ENCODE measurements at places on chromosomes 11 and 22.

DNA sequence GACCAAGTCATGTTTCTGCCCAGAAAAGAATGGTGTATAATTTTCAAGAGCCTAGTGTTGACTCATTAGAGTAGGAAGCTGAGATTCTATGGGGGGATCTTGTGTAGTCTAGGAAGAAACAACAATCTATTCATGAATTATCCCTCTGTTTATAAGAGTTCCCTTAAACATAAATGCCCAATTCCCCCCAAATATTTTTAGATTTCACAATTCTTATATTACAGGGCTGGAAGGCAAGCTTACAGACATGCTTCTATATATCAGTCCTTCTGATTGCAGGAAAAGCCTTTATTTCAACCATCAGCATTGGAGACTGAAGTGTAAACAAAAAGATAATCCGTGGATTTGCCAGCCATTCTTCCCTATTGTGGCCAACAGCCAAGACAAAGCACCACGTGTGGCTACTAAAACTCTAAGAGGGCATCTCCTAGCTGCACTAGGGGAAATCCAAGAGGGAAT, 71.4 kb downstream of the NAT10 start:
- no peak for DNase-seq

DNA sequence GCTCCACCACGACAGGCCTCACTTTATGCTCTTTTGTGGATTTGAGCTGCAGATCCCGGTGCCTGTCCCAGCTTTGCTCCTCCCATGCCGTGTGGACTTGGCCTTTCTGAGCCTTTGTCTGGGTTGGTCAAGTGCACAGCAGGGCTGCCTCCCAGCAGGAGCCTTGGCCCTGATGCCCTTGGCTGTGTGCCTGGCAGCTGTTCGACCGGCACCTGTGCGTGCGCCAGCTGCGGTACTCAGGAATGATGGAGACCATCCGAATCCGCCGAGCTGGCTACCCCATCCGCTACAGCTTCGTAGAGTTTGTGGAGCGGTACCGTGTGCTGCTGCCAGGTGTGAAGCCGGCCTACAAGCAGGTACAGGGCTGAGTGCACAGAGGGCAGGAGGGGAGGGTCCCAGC, 46.5 kb downstream of the MYO7A start:
- no peak for DNase-seq

- DNase-seq = no peak
These were observed 18.8 kb downstream of the XKR3 start for GRCh38 chr22:16806401-16806800.

- DNase-seq = no peak
These were observed 58.3 kb upstream of the SORL1 start for GRCh38 chr11:121393855-121394254.

DNA sequence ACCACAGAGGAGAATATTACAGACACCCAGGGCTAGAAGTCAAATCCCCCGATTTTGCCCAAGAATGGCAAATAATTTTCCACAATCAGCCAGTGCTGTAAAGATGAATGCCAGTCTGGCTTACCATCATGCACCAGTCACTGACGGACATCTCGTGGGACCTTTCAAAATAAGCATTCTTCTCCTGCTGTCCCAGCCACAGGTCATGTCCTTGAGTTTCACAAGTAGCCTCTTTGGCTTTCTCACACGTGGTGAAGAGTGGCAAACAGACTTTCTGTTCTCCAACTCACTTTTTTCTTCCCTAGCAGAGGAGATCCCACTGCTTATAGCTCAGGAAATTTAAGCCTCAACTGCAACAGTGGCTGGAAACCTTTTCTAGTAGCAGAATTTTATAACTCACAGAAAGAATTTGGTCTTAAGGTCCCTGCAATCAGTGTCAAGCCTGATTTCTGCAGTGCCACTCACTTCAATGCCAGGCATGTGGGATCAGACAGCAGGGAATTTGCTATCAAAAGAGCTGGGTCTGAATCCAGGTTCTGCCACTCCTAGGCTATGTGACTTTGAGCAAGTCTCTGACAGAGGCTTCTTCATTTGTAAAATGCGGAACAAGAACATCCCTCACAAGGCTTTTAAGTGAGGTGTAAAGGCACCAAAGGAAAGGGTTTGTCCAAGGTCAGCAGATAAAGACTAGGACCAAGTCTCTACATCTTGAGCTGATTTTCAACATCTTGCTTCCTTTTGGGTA, 3.6 kb downstream of the PIK3IP1 start:
- no peak for DNase-seq

DNA sequence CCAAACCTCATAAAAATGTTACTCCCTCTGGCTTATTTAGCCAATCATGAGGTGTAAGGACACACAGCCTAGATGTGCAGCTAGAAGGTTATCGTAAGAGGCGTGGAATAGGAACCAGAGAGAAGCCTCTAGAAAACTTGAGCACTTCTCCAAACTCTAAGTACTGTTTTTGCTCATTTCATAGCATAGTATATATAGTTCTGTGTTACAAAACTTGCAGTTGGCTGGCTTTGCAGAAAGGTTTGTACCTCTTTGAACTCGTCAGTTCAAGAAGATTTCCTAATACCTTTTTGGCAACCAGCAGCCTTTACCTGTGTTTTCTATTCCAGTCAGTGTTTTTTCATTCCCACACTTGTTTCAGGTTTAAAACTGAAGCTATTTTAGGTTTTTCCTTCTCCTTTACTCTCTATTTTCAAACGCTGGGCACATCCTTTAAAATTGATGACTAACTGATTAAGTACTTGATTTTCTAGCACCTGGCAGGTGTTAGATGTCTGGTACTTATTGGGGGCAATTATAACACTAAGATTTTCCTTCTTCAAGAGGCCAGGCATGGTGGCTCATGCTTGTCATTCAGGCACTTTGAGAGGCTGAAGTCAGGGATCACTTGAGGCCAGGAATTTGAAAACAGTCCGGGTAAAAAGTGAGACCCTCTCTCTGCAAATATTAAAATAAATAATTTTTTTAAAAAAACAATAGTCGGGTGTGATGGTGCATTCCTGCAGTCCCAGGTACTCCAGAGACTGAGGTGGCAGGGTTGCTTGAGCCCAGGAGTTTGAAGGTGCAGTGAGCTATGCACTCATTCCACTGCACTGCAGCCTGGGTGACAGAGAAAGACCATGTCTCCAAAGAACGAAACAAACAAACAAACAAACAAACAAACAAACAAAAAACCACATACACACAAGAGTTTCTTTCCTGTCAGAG, 125.2 kb downstream of the LRRC4C start:
- DNase-seq = no peak

GRCh38 chr11:121446752-121447156, 5.4 kb upstream of the SORL1 start:
- no peak for DNase-seq

DNA sequence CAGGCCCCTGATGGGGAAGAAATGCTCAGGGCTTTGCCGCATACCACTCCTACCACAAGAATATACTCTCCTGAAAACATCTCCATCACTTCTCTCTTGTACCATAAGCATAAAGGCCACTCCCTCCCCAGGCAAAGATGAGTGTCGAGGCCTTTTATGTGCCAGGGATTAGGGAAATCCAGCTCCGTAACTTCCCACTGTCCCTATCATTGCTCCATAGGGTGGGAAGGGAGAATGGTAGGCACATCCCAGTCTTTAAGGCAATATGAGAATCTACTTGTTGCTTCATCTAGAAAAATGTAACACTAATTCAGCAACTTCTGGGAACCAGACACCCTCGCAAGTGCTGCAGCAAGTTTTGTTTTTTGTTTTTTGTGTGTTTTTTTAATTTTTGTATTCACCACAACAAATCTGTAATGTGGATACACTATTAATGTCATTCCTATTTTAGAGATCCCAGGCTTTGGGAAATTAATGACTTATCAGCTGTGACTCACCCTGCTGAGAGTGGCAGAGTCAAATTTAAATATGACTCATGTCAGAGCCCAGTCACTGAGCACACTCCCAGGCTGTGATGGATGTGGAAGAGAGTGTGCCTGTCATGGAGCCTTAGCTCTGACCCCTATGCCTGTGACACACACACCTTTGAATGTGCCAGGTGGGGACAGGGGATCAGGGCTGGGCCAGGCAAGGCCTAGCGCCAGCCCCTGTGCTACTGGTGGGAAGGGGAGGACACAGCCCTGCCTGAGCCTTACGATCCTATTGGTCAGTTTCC, 23.4 kb downstream of the PANX1 start:
- no peak for DNase-seq

DNA sequence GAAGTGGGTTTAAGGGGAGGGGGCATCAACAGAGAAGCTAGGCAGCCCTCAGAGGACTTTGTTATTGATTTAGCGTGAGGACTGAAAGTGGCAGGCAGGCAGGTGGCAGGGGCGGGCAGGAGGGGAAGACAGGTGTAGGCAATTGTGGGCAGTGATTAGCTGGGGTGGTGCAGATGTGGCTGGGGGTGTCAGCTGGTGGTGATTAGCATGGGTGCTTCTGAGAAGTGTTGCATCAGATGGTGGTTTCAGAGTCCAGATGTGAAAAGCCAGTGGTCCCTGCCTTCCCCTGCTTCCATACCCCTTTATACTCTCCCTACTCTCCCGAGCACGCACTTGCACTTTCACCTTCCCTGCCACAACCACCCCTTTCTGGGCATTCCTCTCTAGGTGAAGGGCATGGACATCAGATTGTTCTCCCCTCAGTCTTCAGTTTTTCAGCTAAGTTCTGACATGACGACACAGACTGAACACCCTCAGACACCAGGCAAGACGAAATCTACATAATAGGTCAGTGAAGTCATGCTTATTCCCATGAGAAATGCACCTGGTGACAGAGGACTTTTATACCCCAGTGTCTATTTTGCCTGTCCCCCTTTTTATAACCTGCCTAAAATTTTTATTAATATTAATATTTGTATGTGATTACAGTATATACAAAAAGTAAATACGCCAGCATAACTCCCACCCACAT, 435.7 kb upstream of the CADM1 start:
- no peak for DNase-seq

GRCh38 chr11:1674173-1675131, 22.5 kb upstream of the KRTAP5-6 start:
- no peak for DNase-seq

GRCh38 chr11:122709039-122709760, 53.7 kb downstream of the UBASH3B start:
- DNase-seq = no peak

DNA sequence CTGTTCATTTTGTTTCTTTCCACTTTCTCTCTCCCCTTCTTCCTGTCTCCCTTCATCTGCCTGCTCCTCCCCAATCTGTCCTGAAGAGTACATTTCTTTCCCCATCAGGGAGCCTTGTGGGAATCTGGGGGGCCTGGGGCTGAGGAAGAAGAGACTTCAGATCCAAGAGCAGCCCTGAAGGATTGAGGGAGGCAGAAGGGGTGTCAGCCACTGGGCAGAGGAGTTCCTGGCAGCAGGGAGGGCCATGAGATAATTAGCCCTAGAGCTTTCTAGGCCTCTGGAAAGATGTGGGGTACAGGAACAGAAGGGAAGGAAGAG, 24.4 kb upstream of the OAF start:
- no peak for DNase-seq

DNA sequence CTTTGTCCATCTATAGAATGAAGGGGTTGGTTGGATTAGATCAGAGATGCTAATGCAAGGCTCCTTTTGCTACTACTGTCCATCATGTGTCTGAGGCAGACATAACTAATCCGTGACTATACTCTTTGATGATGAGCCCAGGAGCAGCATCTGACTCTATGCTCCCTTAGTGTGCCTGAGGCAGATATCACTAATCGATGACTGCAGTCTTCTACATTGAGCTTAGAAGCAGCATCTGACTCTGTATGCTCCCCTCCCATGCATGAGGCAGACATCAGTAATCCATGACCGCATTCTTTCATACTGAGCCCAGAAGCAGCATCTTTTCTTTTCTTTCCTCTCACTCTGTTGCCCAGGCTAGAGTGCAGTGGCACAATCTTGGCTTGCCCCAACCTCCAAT, 4.2 kb downstream of the TCN2 start:
- no peak for DNase-seq

- no peak for DNase-seq
These were observed 23.4 kb downstream of the KIAA1671 start for GRCh38 chr22:24975813-24976341.

All from HEK293T (cell line).